ENCODE measurements at places on chromosomes 3 and 15.
A peak's percentile ranks its signal among the peaks of the same experiment; 100 is the strongest.

- no peak for DNase-seq
Measured at GRCh38 chr15:74314795-74315438, 52.5 kb downstream of the CYP11A1 start.

DNA sequence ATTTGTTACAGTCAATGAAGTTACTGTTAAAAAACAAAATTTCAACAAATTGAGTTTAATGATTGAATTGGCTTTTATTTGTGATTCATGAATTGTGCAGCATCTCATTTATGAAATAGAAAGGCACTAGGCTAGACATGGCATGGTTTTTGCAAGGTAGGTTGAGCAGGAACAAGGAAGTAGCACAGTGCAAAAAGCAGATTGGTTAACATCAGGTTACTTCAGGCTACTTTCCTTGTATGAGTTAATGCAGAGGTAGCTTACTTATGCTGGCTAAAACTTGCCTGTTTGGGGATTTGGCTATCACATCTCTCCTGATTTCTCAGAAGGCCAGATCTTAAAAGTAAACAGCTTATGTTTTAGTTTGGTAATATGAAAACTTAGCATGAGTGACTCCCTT lies 23.0 kb upstream of the SV2B start:
- no peak for DNase-seq

GRCh38 chr15:65908876-65909275 lies 39.6 kb downstream of the RAB11A start:
- DNase-seq = no peak

- no peak for DNase-seq
Measured at GRCh38 chr15:73902121-73903020, 23.9 kb upstream of the LOXL1 start.

GRCh38 chr3:88248658-88249057 lies 98.9 kb downstream of the C3orf38 start:
- DNase-seq = no peak

- no peak for DNase-seq
Measured at GRCh38 chr15:54776410-54776809, 420.3 kb downstream of the RSL24D1 start.

GRCh38 chr3:71202848-71203533 lies 380.5 kb downstream of the FOXP1 start:
- no peak for DNase-seq

DNA sequence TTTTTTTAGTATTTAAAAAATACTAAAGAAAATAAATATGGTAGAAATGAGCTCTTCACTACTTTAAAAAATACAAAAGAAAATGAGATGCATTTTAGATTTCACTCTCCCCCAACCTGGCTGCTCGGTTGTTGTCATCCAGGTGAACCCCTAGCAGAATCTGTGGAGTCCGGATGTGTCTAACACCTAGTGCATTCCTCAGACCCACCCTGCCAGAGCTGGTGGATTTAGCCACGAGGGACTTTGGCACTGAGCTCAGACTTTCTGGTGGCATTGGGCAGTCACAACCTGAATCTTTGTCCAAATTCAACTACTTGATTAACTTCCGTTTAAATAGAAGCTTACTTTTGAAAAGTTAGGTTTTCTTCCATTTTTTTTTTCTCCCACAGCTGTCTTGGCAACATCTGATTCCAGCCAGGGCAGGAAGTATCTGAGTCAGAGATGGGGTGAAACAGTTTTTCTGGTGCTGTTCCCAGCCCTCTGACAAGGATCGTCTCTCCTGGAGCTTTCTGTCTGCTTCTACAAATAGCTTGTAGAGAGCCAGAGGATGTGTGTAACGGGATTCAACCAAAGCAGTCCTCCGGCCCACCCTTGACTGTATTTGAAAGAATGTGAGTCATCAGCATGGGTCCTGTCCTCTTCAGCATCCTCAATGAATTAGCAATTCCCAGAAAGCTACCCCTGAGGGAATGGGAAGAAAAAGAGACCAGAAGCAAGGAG lies 301.8 kb upstream of the MCTP2 start:
- DNase-seq = peak; percentile 93

GRCh38 chr15:56307180-56307579 lies 58.0 kb upstream of the TEX9 start:
- DNase-seq = no peak

DNA sequence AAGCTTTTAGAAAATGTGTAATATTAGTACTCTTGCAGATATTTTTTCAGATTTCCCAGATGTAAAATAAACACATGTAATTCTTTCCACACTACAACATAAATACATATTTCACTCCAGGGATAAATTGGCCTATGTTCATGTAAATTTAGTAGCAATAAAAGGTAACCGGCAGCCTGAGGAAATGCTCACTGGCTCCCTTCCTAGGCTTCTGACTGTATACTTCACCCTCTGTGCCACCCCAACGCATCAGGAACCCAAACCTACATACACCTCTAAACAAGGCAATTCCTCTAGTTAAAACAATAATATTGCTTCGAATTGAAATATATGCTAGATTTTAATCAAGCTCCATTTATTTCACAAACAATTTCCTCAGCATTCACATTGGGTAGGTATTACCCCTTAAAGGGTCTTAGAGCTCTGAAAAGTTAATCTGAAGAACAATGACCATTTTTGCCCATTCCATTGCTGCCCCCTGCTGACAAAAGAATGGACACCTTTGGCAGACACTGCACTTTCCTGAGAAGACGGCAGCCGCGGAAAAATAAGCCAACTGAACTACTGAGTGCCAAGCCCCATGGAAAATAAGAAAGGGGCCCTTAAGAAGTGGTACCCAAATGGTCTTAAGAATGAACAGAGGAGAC lies 212.5 kb downstream of the OSBPL10 start:
- DNase-seq = peak; percentile 22

- DNase-seq = no peak
Measured at GRCh38 chr3:143510601-143511000, 337.7 kb downstream of the SLC9A9 start.

- DNase-seq = no peak
Measured at GRCh38 chr3:69776289-69776688, 37.0 kb downstream of the MITF start.

DNA sequence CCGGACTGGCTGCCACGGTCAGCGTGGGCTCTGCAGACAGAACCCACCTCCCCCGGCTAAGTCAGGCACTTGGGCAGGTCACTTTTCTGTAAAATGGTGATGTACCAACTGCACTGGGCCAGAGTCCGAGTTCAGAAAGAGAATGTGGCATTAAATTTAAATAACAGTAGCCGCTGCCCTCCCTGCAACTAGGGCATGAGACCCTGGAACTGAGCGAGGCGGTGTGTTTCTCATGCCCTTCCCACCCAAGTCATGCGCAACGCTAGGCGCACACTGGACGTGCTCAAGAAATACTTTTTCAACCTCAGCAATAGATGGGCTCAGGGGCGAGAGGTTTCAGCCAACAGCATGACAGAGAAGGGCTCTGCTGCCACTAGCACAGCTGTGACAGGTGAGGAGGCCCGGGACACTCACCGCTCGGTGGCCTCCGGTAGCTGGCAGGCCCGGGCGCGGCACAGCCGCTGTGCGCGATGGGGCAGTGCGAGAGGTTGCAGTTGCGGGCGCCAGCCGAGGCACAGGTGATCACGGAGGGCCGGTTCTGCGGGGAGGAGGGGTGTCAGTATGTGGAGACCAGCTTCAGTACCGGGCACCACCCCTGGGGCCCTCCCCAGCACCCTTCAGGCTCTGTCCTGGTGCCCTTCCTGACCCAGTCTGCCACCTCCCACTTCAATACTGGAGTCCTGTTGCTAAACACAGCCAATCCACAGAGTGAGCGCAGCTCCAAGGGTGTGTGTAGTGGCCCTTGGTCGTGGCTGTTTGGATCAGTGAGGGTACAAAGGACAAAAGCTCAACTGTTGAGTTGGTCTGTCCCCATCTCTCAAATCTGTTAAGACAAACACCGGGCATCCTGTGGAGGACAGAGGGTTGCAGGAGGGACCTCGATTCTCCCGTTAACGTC lies 84.5 kb downstream of the VGLL4 start:
- no peak for DNase-seq

DNA sequence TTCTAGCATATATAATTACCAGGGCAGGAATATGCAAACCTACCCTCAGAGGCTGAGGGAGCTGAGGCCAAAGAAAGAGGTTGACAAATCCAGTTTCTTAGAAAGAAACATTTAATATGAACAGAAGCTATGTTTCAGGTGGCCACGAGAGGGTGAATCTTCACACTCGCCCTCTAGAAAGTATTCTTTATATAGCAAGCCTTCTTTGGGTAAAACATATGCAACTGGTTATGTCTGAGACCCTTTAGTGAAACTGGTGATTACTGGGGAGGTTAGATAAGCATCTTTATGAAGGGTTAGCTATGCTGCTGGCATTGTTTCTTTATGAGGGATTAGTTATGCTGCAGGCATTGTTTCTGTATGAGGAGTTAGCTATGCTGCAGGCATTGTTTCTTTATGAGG lies 50.7 kb upstream of the GOLGA6L2 start:
- no peak for DNase-seq

GRCh38 chr3:26308454-26308853 lies 314.1 kb upstream of the LRRC3B start:
- DNase-seq = no peak

DNA sequence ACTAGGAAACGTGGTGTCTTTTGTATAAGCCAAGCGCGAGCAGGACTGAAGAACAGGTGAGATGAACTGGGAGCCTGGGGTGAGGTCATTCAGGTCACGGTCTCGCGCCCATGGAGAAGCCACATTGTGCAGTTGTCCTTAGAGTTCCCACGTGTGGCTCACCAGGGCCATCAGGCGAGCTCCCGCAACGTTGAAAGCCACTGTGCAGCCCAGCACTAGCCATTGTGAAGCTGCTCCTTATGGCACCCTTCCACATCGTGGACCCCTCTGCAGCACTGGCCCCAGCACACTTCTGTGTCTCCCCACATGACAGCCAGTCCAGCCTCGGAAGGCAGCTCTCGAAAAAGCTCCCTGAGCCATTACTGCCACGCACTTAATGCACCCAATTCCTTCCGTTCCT lies 7.6 kb upstream of the APBA2 start:
- DNase-seq = no peak

DNA sequence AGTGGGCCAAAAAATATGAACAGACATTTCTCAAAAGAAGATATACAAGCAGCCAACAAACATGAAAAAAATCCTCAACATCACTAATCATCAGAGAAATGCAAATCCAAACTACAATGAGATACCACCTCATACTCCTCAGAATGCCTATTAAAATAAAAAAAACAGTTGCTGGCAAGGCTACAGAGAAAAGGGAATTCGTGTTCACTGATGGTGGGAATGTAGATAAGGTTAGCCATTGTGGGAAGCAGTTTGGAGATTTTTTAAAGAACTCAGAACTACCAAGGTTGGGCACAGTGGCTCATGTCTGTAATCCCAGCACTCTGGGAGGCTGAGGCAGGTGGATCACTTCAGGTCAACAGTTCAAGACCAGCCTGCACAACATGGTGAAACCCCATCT lies 27.8 kb upstream of the C15orf40 start:
- DNase-seq = no peak

DNA sequence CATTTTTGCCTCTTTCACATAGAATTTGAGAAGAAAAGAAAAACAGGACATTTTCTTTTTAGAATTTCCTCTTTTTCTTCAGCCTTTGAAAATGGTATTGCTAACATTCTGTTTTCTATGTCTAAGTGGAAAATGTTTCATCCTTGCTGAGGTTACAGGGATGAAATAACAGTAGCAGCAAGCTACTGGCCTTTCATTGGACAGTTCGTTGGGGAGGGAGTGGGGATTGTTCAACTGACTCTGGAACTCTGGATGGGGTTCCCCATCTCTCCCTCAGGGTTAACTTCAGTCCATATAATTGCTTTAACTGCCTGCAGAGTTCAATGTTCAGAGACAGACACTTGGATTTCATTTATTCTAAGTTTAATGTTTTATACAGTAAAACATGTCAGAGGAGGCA lies 346.0 kb downstream of the NLGN1 start:
- DNase-seq = no peak

GRCh38 chr3:185727873-185728272 lies 97.0 kb downstream of the IGF2BP2 start:
- DNase-seq = no peak

- no peak for DNase-seq
Measured at GRCh38 chr15:63025460-63025859, 17.1 kb upstream of the TPM1 start.

DNA sequence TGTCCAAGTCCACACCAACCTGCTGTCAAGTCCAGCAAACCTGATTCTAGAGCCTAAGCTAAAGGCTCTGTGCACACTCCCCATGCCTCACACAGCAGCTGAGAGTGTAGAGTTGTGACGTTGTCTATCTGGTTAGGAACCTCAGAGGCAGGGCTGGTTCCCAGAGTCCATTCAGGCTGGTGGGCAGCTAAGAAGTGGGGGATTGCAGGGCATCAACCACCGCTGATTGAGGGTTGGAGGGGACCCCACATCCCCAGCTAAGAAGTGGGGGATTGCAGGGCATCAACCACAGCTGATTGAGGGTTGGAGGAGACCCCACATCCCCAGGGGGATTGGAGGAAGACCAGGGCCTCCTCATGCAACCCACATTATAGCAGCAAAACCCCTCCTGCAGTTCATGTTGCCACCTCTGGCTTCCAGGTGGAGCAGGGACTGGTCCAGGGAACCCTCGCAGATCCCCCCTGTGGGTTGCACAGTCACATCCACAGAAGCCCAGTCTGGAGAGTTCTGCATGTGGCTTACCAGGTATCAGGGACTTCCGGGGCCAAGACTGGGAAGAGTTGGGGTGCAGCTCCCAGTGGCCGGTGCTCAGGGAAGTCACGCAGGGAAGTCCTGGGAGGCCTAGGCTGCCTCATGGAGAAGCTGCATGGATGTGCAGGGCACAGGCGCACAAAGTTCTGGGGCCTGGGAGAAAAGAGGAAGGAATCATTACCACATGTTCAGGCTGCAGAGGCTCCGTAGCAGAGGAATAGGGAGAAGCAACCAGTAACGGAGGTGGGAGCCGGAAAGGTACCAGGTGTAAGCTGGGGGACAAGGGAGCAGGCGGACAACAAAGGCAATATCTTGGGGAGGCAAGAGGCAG lies 71.4 kb upstream of the PCSK6 start:
- DNase-seq = no peak

- peak; percentile 40 for DNase-seq
Measured at GRCh38 chr15:45714590-45715488, 80.0 kb downstream of the SQOR start.

DNA sequence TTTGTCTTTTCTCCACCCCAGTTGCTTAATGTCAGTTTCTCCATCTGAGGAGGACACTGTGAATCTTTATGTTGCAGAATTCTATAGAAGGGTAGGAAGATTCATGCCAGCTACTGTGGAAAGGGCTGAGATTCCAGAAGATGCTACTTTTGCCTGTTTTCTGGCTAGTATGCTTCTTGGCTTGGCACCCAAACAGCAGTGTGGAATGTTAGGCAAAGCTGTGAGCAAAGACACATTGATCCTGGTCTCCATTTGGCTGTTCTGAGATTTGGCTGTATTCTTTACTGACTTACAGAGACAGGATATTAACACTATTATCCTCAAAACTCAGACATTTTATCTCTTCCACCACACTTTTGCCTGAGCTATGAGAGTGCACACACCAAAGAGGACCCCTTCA lies 39.3 kb downstream of the PDHB start:
- DNase-seq = no peak
